ENCODE measurements at places on chromosomes 3 and 15.

DNA sequence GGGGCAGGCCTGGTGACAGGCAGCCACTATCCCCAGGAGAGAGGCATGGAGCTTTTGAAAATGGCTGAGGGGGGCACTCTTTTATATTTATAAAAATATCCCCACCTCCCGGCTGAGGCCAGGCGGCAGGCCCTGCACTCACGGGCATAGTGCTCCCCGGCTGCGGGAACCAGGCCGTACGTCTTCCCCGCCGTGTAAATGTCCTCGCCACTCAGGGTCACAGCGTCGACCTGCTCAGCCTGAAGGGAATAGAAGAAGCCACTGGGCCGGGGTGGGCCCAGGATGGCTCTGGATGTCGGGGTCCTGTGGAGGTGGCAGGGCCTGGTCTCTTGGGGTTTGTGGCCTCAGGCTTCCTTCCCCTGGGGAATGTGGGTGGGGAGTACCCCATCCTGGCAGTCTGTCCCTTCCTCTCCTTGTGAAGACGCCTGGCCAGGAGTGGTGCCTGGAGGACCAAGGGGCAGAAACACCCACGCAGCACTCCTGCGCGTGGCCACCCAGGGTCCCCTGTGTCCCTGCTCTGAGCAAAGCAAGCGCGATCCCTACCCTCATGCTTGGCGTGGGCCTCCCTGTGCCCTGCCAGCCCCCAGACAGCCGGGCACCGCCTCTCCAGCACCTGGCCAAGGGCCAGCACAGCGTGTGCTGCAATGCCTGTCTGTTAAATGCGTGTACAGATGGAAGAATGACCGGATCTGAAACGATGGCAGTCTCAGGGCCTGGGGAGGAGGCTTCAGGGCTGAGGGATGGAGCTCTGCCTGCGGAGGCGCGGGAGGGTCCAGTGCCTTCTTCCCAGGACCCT, 18.9 kb downstream of the MELTF start:
- DNase-seq: no peak

DNA sequence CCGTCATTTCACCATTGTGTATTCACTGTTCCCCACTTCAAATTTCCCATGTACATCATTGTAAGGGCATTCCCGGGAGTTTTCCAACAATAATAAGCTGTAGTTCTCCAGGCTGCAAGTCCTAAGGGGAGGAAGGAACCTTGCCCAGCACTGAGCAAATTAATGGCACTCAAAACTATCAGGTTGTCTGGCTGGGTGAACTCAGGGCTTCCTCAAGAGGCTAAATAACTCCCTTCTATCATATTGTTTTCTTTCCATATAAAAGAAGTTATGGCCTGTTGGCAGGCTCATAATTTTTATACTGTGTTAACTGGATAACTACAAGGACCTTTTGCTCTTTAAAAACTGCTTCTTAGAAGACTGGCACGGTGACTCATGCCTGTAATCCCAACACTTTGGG, 71.4 kb downstream of the SEMA6D start:
- no peak for DNase-seq

DNA sequence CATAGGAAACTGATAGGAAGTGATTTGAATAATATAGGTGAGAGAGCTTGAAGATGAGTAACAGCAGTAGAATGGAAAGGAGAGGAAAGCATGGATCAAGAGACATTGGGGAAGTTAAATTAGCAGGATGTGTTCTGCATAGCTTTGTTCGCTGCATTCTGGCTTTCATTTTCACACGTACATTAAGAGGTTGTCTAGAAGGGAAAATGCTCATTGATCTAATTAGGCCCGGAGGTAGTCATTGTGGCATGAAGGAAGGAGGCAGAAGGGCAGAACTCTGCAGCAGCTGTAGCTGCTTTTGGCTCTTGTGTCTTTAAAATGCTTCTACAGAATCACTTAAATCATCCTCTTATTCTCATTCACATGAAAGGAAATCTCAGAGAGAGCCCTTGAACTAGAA, 40.3 kb downstream of the KCNAB1 start:
- no peak for DNase-seq

- DNase-seq: no peak
Measured at GRCh38 chr3:140500473-140500872, 177.4 kb upstream of the TRIM42 start.

- no peak for DNase-seq
Measured at GRCh38 chr3:185750702-185751101, 74.1 kb downstream of the IGF2BP2 start.

DNA sequence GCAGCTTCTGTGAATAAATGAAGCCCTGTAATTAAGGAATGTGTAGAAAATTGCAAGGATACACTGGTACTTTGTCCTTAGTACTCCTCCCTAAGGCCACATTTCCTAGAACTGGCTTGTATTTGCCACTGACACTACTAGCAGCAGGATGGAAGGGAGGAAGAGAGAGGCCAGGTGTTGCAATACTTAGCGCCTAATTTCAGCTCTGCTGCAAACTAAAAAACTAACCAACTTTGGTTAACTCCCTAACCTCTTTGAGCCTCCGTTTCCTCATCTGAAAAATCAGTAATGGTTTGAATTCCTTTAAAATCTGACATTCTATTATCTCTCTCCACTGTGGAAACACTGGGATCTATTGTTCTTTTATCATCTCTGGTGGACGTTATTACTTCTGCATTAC, 257.0 kb downstream of the SV2B start:
- no peak for DNase-seq

DNA sequence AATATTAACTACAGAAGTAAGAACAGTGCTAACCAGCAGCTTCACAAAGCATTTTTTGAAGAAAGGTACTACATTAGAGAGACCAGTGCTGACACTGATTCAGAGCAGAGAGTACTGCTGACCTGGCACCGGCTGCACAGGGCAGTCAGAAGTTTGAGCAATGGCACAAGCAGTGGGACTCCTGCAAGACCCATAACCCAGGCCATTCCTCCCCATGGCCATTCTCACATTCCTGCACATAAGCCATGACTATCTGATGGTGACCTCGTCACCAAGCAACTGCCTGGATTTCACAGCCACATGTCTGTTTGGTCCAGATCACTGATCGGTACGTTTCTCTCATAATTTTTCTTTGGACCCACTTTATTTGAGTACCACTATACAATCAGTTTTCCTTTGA, 88.7 kb downstream of the GPR156 start:
- DNase-seq: no peak

- DNase-seq: no peak
Measured at GRCh38 chr3:46321461-46322104, 32.3 kb upstream of the CCR2 start.

DNA sequence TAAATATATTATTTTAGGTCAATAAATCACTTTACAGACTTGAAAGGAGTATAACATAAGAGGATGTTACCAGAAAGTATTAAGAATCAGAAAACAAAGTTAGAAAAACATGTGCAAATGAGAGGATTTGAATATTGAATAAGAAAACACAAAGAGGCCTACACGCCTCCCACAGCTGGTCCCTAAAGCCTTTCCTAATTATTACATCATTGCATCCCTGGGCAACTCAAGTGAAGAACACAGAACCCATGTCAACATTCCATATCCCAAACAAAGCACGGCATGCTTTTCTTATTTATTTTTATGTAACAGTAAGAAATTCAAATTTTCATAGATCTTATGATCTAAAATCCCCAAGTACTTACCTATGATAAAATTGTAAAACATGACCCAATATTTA, 61.2 kb downstream of the HERC1 start:
- DNase-seq: no peak

DNA sequence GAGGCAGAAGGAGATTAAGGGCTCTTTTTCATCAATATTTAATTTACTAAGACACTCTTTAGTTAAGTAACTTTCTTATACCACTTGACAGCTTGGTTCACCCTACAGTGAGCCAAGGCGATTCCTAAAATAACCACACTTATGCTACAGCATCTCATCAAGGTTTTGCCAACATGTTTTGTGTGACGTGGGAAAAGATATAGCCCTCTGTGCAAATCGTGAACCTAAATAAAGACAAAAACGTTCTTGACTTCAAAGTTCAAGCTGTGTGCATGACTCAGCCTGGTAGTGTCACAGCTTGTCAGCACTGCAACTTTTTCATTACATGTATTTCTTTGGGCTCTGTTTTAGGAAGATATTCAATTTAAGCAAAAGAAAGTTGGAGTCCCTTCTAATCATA, 297.0 kb upstream of the EPHA3 start:
- DNase-seq: no peak

GRCh38 chr15:60396100-60396499, 1.7 kb downstream of the ANXA2 start:
- no peak for DNase-seq

DNA sequence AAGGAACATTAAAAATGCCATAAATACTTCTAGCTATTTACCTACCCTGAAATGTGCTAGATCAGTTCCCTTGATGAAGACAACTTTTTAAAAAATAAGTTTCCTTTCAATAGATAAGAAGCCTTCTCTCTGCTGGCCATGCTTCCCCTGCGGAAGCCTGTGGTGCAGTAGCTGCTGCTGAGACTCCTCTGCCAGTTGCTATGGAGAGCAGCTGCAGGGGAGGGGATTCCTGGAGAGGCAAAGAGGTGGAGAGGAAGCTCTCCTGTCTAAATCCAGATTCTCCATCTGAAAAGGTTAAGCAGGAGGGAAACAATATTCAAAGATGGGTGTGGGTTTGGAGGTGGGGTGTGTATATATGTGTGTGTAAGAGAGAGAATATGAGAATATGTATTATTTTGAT, 69.8 kb upstream of the BFSP2 start:
- no peak for DNase-seq

DNA sequence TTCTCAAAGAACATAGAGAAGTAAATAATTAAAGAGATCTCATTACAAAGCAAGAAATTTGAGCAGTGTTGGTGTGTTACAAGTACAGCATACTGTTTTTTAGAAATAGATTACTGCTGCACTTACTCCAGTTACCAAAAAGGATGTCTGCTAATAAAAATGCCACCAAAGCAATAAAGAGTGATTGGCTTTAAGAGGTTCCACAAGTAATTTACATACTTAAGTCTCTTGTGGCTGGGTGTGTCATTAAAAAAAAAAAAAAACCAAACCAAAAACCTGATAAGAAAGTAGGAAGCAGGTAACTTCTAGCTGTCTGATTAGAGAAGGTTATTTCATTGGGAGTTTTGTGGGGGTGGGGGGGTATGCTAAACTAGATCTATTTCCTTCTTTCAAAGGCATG, 15.2 kb downstream of the RAB11A start:
- no peak for DNase-seq

DNA sequence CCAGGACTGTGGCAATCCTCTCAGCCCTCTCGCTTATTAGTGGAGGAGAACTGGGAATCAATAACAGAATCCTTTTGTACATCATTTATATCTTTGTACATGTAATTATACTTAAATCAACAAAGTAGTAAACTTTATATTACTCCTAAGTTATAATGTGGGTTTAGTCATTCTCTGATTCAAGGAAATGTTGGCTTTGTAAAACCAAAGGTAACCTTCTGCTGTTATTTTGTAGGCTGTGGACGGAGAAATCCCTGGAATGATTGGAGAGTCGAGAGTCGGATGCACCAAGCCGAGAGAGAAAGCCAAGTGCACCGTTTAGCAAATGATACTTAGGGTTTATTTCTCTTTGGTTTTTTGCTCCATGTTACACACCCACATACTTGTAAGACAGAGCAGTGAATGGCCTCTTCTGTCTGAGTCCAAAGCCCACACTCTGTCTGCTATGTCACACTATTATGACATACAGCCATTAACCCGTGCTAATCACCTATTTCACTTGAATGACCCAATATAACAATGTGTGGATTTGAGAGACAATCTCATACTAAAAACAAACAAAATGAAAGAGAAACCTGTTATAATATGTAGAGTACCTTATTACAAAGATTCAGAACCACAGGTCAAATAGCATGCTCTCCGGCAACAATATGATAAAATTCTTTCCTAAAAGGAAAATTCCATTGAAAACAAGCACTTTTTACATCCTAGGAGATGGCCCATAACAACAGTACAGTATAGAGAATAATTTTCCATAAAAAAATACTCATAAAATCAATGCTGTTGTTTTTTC, 72.2 kb downstream of the MECOM start:
- no peak for DNase-seq

DNA sequence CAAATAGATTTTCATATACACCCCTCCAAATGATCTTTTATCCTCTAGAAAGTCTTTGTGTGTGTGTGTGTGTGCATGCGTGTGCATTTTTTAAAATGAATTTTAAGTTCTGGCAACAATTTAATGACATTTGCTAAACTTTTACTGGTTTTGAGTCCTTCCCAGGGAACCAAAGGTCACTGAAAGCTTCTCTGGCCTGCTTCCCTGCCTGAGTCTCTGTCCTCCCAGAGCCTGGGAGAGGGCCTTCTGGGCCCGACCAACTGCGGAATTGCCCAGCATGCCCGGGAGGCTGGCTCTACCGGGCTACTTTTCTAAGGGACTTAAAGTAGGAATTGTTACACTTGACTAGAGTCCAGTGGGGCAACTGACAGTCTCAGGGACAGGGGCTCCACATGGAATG, 7.4 kb upstream of the RBPMS2 start:
- no peak for DNase-seq

DNA sequence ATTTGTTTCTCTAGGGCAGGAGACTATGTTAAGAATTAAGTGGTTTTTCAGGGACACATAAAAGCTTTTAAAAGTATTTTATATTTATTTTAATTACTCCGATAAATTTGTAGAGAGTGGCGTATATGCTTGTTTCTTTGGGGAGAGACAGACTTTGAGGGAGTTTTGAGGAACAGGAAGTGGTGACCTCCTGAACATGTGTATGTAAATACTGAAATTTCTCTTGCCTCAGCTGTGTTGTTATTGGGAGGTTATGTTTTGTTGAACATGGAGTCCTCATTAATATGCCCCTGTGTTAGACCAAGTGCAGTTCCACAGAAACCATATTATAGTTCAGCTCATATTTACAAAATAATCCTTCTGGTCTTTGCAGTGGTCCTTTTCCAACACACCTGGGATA, 41.8 kb upstream of the UTS2B start:
- no peak for DNase-seq

GRCh38 chr3:48847053-48847503, 596 bp downstream of the PRKAR2A start:
- DNase-seq: peak; percentile 80

DNA sequence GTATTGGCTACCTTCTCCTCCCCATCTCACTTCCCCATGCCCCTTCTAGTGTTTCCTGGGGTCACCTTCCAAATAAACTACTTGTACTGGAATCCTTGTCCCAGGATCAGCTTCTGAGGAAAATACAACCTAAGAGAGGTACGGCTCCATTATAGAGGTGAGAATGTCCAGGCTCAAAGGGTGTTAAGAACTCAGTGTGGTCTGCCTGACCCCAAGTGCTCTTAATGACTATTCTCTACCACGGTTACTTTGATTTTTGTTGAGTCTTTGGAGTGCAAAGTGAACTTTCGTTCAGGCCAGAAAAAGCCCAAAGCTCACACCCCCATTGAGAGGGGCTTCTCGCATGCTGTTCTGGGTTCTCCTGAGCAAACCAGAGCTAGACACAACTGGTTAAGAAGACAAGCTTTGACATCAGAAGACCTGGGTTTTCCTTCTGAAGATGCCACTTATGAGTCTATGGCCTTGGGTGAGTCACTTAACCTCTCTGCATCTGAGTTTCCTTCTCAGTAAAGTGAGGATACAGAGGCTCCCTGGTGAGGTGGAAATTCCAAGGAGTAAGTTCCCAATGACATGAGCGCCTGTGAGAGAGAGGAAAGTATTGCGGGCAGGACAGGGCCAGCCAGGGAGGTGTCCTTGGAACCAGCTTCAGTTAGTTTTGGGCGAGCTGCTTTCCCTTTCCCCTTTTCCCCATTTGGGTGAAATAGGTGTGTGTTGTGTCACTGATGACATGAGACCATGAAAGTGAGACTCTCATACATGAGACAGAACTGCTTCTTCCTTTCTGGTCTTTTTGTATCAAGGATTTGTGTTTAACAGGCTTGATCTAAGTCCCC, 475.0 kb upstream of the PROK2 start:
- peak; percentile 64 for DNase-seq

All from activated CD8-positive, alpha-beta memory T cell treated with anti-CD3 and anti-CD28 coated beads, Interleukin-2, amount 50 U/mL, for 48 hours (primary cell).